ENCODE measurements at places on chromosomes 5 and 9. TPM values are rescaled to one million over a fixed set of nuclear protein-coding genes. Genes with fewer than 3 reads are reported as not detected.

Gene ZNF879
- 2.8 TPM for total RNA-seq

Gene STOML2
- 119 TPM for total RNA-seq

- DNase-seq: no peak
Measured at GRCh38 chr5:88556406-88556805, 287.8 kb upstream of the TMEM161B start.

Gene PLAC8L1
- 0.54 TPM for total RNA-seq

DNA sequence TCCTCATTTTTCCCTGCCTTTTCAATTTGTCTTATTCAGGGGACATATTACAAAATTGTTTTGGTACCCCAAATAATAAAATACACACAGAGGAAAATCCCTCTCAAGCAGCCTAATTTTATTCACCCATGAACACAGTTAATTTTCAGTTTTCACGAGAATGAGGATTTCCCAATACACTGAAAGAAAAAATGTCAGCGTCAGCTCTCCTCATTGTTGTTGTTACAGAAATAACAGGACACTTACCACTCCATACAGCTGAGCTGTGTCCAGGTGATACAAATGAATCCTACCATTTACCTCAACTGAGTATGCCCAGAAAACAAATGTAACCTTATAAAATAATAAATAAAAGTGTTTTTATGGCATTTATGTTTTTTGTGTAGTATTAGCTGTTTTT lies 144.6 kb upstream of the PCA3 start:
- no peak for DNase-seq

DNA sequence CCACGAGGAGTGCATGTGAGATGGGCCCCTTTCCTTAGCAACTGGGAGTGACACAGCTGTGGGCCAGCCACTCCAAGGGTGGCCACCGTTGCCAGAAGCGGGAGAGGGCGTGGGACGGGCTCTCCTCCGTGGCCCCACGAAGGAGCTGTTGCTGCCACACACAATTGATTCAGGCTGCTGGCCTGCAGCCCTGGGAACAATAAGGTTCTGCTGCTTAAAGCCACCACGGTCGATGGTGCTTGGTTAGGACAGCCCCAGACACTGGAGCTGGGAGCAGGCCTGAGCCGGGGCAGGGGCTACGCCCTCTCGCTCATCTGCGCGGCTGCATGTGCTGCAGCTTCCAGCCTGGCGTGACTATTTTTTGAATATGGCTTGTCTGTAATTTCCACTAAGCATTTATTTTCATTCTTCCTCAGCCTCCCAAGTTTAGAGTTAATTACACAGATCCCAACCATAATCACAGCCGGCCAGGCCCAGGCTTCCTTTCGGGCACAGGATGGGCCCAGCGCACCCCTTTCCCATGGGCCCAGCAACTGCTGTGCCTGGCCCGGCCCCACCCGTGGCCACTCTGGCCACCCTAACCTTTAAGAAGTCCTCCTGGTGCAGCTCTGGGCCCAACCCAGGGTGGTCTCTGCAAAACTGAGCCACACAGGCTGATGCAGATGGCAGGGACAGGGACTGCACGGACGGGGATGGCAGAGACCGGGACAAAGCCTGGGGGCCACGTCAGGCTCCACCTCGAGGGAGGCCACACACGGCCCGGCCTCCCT lies 49.7 kb downstream of the VAV2 start:
- DNase-seq: no peak

GRCh38 chr5:64144425-64145215 lies 21.0 kb upstream of the RNF180 start:
- no peak for DNase-seq

DNA sequence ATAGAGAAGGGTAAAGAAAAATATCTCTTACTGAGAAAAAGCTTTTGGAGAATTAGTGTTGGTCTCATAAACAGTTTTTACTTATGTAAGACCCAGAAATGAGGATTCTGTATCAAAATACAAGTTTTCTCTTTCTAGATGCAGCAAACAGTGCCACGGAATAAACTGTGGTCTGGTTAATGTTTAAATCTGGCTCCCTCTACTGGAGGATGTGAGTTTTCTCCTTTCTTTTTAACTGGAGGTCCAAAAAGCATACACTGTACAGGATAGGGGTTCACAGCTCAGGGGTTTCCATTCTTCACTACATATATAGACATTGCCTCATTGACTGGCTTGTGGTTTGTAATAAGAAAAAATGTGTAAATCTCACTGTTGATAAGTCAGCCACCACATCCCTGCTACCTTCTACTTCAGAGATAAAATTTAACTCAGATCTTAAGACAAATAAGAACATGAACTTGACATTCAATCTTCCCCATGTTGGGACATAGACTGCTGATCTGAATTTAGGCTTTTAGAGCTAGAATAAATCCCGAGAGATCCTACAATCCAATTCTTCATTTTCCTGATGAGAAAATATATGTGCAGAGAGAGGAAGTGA lies 98.9 kb downstream of the CFAP95 start:
- peak; percentile 68 for DNase-seq

- no peak for DNase-seq
Measured at GRCh38 chr9:100474082-100474923, 1.4 kb downstream of the TMEFF1 start.

GRCh38 chr5:53006911-53007890 lies 18.0 kb downstream of the ITGA2 start:
- DNase-seq: no peak

DNA sequence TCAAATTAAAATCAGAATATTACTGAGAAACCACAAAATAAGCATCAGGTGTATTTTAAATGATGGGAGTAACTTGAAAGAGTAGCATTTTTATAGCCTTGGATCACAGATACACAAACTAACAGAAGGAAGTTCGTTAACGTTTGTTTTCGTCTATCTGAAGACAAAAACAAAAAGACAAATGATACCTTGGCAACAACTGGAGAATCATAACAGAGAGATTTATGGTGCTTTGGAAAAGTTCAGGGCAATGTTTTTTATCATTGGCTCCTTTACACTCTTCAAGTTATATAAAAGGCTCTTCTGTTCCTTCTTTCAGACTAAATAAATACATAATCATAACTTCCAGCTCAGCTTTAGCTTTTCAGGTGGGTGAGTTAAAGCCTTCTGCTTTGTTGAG lies 128.1 kb upstream of the VLDLR start:
- DNase-seq: no peak

GRCh38 chr9:38119560-38120236 lies 50.7 kb upstream of the SHB start:
- DNase-seq: no peak

GRCh38 chr5:119746984-119747383 lies 117.6 kb downstream of the FAM170A start:
- DNase-seq: no peak

DNA sequence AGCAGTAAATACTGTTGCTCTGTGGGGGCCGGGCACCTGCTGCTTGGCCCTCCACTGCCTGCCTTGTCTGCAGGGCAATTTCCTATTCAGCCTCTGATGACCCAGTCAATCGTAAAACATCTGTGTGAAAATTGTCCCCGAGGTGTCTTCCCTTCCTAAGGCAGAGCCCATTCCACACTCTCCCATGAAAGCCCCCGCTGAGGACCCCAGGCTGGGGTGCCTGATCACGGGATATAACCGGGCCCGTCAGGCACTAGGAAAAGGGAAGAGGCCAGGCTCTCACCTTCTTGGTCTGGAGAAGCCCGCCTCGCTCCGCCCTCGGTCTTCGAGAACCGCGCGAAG lies 27.2 kb upstream of the SCGB3A1 start:
- DNase-seq: no peak

DNA sequence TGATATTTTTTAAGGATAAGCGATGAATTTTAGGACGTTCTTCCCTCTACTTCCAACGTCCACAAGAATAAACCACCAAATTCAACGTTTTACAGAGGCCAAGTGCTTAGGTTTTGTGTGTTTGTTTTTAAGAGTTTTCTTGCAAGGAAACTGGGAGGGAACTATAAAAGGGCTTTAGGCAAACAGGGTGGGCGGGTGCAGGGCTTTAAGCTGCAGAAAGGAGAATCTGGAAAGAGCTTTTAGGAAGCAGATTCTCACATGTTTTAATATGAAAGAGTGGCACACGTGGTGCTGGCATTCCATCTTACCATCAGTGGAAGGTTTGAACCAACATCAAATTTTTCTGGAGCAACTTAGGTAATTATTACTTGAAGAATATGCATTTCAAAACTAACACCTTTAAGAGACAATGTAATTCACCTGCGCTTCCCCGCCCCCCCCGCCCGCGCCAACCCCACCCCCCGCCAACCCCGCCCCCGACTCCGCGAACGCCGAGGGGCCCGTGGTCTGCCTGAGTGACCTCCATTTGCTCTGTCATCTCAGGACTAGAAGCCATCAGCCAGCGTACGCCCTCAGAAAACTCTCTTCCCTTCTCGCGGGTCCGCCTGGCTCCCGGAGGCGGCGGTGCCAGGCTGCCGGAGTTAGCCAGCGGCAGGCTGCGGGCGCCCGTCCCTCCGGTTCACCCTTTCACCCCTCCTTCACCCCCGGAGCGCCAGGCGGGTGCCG lies 911 bp upstream of the PIK3R1 start:
- no peak for DNase-seq

DNA sequence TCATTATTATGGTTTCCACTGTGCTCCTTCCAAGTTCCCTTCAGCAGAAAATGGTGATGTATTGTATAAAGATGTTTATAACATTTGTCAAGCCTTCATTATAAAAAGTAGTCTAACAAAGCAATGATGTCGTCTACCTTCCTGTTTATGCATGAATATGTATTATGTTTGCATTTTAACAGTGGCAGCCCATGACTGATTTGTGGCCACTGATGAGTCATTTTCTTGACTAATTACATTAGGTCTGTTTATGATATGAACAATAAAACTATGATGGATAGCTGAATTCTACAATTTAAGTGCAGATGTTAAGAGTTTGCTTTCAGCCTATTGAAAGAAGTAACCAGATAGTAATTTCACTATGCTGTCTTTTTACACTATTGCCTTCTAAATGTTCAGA lies 75.4 kb upstream of the ADAMTS19 start:
- no peak for DNase-seq

Gene GABRA6
- total RNA-seq: not detected

DNA sequence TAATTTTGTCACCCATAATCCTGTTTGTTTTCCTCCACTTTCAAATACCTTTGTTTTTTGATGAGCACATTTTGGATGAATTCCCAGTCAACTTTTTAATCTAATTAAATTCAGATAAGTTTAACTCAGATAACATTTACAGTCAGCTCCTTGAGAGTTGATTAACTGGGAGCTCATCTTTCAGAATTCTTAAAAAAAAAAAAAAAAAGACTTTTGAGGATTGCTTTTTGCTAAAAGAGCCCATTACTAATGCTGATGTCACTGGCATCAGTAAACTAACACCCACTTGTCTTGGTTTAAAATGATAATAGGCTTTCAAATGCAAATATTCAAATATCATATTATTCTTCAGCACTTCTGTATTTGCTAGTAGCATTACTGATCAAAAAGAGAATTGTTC lies 47.1 kb upstream of the NFIB start:
- DNase-seq: no peak

GRCh38 chr5:125719681-125720347 lies 703.4 kb upstream of the GRAMD2B start:
- DNase-seq: no peak

Gene PRR16
- total RNA-seq: 50.9 TPM

DNA sequence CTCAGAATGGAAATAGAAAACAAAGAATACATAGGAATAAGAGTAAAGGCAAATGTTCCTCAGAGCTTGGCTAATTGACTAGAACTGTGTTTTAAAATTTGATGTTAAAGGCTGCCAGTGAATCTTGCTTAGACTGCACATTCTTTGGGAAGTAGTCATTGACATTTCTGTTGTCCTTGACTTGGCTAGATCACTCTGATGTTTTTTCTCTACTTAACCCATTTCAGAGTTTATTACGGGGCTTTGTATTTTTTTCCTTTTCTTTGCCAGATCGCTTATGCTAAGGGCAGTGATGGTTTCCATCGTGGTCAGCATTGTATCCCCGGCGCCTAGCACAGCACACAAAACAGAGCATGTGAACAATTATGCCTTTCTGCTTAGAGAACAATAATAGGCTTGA lies 1126.7 kb upstream of the CDH9 start:
- DNase-seq: no peak

DNA sequence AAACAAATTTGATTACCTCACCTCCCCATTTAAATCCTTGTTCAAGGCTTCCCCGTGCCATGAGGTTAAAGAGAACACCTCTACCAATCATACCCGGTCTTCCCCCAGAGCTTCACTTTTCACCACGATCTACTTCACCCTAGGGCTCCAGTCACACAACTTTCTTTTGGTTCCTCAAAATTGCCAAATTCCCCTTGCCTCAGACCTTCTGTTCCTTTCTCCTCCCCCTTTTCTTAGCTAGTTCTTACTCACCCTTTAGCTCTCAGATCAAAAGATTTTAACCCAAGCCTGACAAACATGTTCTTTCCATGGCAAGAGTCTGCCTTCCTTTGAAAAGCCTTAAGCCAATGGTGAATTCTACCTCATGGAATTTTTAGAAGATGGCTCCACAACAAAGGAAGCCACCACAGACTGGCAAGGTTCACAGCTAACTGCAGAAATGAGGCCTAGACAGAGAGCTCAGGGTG lies 56.7 kb downstream of the MAPKAP1 start:
- DNase-seq: peak; percentile 63

GRCh38 chr9:33782395-33783152 lies 12.8 kb upstream of the PRSS3 start:
- DNase-seq: no peak

DNA sequence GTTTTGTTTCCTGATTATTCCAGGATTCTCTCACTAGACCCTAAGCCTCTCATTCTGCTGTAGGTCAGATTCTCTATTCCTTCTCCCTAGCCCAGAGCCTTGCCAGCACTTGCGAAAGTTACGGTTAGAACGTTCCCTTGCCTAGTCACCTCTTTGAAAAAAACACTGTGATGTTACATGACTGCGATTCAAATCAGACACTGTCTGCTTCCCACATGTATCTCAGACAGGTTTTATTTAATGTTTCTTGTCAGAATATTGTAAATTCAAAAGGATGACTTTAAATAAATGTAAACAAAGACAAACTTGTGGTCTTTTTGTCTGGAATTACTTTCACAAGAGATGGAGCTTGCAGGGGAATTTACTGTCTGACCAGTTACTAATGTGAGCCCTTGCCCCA lies 116.5 kb upstream of the OTULINL start:
- DNase-seq: no peak

Gene CAMK2A
- 0.64 TPM for total RNA-seq

- no peak for DNase-seq
Measured at GRCh38 chr9:119853126-119853525, 483.9 kb upstream of the BRINP1 start.
